Germinal center (tissue), 1 donor: ENCODE measurements at places on chromosomes 16 and 17.
A peak's percentile ranks its signal among the peaks of the same experiment; 100 is the strongest.

- peak; percentile 64 for DNase-seq
Measured at GRCh38 chr17:3796110-3796821, 4.7 kb downstream of the ITGAE start.

GRCh38 chr17:41058741-41059140, 1.2 kb downstream of the KRTAP2-3 start:
- no peak for DNase-seq

DNA sequence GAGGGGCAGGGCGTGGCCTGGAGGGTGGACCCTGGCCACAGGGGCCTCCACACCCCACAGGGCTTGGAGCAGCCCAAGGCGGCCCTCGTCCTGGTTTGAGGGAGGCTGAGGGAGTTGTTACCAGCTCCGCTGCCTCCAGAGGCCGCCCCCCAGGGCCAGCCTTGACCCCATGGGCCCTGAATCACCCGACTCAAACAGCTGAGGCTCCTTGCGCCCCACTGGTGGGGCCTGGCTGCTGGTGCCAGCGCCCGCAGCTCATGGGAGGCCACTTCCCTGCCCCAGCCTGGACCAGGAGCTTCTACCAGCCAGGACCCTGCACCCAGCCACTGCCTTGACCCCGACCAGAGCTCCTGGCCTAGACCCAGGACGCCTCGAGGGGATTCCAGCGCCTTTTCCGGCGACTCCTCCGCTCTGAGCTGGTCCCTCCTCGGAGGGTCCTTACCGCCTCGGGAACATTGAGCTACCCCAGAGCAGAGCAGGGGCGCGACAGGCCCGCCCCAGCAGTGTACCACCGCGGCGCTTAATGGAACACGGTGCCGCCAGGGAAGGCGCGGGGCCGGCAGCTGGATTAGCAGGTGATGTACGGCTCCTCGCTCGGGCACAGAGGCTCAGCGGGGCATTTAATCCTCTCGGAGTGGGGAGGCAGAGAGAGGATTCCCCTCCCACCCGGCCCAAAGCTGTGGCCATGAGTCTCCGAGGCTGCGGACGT, 37.2 kb downstream of the GSE1 start:
- no peak for DNase-seq

- no peak for DNase-seq
Measured at GRCh38 chr16:57840833-57841232, 38.5 kb upstream of the KIFC3 start.

- no peak for DNase-seq
Measured at GRCh38 chr16:87754535-87754934, 11.3 kb downstream of the KLHDC4 start.
